CD4-positive, alpha-beta T cell treated with Interleukin-15 for 1 hour (primary cell): ENCODE measurements at places on chromosomes 5 and 9.

GRCh38 chr5:91848453-91848852, 465.3 kb upstream of the ARRDC3 start:
- no peak for DNase-seq

DNA sequence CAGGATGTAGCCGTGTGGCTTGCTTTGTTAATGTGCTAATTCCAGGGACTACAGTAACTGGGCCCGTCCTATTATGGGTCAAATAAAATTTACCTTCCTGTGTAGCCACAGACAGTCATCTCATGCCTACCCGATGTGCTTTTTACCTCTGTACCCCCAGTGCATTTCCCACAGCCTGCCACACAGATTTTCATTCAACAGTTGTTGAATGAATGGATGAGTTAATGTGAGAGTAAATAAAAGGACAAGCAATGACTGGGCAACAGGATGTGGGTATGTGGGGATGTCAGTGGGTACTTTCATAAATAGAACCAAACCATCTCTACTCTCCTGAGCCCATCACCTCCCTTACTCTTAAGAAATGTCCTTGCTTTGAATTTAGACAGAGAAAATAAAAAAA, 441.2 kb upstream of the ZNF462 start:
- DNase-seq: no peak

DNA sequence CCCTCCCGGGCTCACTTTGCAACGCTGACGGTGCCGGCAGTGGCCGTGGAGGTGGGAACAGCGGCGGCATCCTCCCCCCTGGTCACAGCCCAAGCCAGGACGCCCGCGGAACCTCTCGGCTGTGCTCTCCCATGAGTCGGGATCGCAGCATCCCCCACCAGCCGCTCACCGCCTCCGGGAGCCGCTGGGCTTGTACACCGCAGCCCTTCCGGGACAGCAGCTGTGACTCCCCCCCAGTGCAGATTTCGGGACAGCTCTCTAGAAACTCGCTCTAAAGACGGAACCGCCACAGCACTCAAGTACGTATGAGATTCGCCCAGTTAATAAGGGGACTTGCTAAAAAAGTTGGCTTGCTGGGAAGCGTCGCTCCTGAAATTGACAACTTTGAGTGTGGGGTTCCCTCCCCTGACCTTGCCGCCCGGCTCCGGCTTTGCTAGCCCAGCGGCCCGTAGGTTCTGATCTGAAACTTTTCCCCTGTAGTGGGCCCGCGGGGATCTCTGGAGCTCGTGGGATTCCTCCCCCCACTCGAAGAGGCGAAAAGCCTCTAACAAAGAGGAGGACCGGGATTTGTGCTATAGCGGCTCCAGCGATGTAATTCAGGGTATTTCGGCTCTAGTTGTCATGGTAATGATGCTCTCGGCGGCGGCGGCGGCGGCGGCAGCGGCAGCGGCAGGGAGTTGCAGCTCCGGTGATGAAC, 572 bp downstream of the NR4A3 start:
- DNase-seq: peak; percentile 62

DNA sequence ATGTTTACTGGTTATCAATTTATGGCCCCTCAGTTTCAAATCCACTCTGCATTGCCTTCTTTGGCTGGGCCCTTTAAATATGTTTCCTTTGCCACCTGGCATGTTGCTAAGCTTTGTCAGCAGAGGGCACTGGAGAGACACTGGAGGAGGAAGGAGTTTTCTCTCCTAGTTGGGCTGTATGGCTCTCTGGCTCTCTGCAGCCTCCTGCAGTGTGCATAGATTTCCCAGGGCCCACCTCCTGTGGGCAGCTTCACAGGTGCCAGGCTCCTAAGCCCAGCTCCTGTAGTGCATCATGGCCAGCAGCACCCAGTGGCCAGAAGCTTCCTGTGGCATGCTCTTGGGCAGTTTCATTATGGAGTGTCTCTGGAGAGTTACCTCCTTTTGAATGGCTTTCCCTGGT, 23.3 kb downstream of the CAVIN4 start:
- DNase-seq: peak; percentile 22

GRCh38 chr5:28390341-28390740, 1352.0 kb upstream of the CDH9 start:
- no peak for DNase-seq
